Right kidney (tissue), 9 donors: ENCODE measurements at places on chromosomes 16 and 17.

DNA sequence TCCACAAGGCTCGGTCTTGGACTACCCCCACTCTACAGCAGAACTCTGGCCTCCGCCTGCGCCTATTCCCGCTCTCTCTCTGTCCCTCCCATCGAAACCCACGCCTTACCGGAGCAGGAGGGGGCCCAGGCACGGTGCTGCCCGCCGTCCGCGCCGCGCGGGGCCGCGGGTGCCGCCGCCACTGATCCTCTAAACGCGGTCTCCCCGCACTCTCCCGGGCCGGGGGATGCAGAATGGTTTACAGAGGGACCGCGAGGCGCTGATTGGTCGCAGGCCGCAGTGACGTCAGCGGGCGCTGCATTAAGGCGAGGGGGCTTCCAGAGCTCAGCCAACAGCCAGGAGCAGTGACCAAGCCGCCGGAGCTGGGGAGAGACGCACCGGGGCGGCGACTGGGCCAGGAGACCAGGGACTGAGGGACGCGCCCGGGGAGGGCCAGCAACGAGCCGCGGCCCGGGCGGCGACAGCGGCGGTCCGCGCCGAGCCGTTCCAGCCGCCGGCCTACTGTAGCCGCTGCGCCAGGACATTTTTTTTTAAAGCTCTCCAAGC is 747 bp upstream of the LHX1 start:
- peak; percentile 92 for DNase-seq

DNA sequence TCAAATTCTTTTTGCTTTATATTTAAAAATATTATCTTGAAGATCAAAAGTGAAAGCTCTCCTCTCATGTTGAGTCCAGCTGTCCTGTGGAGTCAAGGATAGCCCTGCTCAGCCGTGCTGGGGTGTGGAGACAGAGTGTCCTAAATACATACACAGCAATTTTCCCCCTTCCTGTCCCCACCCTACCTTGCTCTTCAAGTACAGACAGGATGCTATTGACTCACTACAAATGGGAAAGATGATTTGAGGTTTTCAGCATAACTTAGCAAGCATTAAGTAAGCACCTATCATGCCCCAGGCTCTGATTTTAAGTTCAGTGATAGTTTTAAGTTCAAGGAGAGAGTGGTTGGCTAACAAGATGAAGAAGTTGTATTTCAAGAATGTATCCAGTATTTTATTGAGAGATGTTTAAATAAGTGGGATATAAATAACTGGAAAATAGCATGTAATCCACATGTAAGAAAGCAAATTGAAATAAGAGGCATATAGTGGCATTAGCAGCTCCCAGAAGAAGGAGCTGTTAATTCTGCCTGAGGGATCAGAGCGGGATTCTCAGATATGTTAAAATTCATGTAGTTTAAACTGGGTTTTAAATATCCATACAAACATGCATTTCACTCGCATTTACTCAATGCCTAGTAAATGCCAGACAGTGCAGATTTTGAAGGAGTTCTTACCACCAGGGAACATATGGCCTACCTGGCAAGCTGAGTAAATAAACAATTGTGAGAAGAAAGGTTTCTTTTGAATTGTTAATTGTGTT is 183.5 kb upstream of the ANKFN1 start:
- DNase-seq = no peak

DNA sequence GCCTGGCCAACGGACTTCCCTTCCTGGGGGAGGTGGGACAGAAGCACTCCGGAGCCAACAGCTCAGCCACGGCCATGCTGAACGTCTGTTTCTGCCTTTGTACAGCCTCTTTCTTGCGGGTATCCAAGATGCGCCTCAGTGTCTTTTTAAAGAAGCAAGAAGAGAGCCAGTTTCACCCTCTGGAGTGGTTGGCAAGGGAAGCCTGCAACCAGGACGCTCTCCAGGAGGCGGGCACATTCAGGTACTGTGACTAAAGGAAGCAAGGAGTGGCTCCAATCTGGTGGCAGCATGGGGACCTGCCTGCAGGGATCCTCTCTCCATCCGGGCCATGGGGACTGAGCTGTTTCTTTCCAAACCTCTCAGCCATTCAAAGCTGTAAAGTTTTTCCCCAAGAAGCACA is 60.6 kb upstream of the ENDOV start:
- no peak for DNase-seq

GRCh38 chr16:83374979-83375378 is 432.8 kb upstream of the HSBP1 start:
- DNase-seq = no peak

DNA sequence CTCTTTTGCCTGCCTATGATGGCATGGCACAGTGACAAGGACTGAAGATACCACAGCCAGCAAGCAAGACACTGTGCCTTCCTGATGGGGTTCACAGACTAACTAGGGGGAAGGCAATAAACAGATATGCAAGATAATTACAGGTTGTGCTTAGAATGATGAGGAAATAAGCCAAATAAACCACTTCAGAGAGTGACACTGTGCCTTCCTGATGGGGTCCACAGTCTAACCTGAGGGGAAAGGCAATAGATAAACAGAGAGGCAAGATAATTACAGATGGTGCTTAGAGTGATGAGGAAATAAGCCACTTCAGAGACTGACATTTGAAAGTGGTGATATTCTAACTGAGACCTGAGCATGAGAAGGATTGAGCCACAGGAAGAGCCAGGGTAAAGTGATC is 84.2 kb downstream of the HS3ST2 start:
- DNase-seq = no peak

DNA sequence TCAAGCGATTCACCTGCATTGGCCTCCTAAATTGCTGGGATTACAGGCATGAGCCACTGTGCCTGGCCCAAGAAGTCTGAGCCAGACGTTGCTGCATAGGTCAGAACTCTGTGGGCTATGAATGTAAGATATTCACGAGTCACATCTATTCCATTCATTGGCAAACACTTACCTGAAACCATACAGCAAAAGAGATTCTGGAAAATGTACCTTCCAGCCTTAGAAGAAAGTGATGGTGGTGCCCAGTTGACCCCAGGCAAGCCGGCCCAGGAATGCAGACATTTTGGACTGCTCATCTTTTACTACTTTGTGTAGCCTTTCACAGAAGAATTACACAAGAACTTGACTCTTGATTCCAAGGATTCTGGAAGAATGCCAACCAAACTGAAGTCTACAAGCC is 135.6 kb upstream of the N4BP1 start:
- DNase-seq = no peak

DNA sequence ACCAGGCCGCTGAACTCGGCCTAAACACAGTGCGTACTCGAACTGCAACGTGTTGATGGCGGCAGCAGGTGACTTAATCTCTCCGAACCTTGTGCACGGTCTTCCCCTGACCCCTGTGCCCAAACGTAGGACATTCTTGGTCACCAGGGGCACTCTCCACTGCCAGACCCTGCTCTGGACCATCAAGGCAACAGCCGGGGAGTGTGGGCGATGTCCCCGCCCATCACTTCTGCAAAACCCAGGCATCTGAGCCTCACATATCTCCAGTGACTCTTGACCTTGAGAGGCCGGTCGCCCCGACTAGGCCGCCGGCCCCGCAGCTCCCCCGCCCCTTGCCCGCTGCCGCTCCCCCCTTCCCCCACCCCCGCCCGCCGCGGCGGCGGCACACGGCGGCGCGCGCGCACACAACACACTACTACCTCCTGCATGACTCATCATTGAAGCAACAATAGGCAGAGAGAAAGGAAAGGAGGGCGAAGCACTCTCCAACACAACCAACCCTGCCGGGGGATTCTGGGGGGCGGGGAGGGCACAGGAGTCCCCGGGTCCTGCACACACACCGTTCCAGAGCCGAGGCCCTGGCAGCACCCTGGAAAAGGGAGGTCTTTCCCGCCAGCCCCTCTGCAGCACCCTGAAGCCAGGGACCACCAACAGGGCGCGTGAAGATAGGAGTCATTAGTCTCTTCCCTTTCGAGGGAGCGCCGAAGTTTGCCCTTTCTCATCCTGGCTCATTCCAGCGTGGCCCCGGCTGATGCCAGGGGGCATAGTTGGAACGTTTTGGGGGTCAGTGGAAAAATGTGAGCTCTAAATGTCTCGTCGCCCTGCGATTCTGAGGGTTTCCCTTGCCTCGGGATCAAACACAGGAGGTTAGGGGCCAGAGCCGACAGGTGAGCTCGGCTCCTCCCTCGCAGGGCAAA is 1.9 kb downstream of the MNT start:
- peak; percentile 80 for DNase-seq

DNA sequence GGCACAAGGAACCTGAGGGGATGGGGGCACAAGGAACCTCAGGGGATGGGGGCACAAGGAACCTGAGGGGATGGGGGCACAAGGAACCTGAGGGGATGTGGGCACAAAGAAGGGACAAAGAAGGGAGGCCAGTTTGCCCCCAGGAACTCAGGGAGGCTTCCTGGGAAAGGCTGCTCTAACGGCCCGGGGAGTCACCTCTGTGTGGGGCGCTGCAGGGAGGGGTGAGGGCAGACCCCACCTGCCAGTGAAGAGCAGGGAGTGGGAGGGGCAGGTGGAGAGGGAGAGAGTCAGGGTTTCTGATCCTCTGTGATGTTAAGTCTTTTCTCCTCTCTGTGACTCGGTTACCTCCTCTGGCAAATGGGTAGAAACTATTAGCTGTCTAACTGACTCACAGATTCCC is 57.7 kb downstream of the TIMM22 start:
- DNase-seq = no peak

DNA sequence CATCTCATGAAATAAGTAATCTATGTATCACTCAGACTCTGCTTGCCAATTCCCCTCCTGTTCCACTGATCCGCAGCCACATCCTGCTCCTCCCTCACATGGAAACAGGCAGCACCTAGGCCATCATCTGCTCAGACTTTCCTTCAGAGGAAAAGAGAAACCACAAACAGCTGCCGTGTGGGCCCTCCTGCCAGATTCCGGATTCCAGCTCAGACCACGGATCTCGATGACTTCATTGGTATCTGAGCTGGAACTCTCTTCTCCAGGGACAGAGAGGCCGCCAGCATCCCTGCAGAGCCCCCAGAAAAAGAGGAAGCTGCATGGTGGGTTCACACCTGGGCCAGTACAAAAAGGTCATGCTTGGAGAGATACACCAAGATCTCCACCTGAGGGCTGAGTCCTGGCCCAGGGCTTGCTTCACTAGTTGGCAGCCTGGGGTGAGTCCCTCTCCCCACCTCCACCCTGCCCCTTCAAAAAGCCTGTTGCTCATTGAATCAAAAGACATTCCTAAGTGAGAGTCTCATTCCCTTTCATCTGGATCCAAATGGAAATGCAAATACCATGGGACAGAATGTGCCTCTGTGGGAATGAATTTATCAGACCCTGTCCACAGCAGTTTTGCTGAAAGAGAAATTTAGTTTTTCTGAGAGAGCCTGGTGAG is 47.2 kb downstream of the HOXB1 start:
- peak; percentile 51 for DNase-seq

DNA sequence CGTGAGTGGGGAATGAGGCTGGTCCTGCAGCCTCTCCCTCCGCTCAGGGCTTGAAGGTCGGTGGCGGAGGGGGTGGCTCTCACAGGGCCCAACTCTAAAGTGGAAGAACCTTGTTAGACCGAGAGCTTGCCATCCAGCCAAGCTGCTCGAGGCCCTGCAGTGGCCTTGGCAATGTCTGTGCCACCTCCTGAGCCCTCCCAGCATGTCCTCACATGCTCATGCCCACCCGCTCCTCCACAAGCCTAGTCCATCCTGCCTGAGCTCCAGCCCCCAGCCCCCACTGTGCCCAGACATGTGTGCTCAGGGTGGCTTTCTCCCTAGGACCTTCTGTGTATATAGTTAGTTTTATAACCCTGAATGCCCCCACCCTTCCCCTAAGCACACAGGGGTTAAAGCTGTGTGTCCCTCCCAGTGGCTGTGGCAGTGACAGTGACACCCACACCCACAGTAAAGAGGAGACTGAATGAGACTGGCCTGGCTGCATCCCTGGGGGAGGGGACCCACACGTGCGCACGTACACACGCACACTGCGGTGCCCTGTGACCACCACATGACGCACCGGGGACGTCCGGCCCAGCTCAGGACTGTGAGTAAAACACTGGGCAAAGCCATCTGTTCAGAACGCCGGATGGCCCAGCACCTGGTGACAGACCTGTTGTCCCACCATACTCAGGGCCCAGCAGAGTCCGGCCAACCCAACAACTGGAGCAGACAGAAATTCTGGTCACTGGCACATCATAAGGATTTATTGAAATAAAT is 15.6 kb downstream of the PDK2 start:
- no peak for DNase-seq

DNA sequence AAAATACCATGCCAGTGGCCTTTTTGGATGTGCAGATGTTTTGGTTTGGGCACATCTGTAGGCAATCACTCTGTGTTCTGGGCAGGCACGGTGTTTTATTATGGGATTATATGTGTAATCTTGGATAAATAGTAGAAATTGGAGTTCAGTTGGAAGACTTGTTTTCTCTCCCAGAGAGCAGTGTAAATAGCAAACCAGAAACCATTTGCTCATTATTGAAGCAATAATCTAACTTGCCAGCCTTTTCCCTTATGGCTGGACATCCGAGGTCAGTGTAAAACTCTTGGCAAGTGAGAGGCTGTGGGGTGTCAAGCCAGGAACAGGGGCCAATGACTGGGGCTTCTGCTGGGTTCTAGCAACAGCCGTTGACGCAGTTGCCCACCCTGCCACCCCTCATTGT is 69.9 kb downstream of the IRX3 start:
- no peak for DNase-seq

- DNase-seq = no peak
Measured at GRCh38 chr17:5045496-5045895, 10.3 kb upstream of the SLC52A1 start.

DNA sequence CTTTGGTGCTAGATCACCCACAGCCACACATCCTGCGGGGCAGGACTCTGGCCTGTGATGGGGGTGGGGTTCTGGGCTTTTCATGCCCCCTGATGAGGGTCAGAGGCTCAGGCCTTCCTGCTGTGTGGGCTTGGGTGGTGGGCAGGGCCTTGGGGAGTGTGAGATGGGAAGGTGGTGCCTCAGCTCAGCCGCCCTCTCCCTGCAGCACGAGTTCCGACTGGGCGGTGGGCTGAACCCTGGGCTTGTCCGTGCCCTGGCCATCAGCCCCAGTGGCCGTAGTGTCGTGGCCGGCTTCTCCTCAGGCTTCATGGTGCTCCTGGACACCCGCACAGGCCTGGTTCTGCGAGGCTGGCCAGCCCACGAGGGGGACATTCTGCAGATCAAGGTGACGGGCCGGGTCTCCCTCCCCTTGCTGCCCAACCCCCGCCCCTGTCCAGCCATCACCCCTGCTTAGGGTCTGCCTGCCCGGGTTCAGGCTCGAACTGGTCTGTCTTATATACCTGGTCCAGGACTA is 6.8 kb upstream of the SERPINF2 start:
- DNase-seq = no peak

DNA sequence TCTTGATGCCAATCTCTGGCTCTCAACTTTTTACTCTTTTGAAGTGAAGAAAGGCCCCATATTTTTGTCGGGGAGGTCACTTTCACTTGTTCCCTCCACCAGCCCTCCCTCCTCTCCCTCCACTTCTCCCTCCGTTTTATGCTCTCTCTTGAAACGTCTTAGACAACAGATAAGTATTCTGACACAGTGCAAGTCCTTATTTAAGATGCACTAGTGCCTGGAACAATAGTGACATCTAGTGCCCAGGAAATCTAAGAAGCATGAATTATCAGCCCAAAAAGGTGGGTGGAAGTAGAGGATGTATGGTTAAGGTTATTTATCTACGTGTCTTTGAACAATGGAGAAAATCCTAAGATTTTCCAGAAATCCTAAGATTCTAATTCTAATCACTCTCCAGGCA is 17.9 kb downstream of the PSME3IP1 start:
- DNase-seq = peak; percentile 49
